WERI-Rb-1 (cell line): ENCODE measurements at places on chromosomes 1 and 21.

DNA sequence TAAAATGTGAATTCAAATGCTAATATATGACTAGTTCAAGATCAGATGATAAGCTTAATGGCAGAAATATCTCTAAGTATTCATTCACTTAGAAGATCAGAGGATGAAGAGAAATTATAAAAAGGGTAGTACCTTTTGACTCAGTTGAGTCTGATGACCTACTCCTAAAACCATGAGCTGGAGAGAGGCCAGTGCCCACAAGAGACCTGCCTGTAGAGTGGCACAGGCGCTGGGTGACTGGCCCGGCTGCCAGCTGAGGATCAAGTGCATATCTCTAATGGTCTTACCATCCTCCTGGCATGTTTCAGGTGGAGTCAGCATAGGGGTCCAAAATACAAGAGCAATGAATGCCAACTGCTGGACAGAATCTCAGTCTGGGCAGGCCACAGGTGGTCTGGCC, 14.1 kb downstream of the DDAH1 start:
- no peak for DNase-seq

DNA sequence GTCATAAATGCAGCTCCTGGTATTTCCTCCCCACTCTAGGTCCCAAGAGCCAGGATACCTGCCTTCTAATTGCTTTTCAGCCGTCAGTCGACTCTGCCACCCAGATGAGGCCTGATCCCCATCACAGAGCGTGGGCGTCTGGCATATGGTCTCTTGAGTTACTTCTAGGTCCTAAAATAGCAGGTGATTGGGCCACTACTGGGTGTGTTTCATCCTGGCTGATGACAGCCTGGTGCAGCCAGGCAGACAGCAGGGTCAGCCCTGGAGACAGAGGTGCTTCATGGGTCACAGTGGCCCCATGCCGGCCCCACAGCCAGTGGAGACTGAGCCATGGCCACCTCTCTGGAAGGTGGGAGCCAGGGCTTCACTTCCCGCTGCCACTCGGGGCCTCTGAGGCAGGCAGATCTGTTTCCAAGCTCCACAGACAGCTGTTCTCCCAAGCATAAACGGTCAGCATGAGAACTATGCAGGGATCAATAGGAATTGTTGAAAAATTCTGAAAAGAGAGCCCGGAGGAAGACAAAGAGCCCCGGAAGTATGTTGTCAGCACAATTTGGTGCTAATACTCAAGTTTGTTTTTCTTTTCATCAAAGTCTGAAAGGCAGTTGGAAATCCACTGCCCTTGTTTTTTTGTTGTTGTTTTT, 83.0 kb downstream of the MAN1C1 start:
- peak; percentile 48 for DNase-seq

DNA sequence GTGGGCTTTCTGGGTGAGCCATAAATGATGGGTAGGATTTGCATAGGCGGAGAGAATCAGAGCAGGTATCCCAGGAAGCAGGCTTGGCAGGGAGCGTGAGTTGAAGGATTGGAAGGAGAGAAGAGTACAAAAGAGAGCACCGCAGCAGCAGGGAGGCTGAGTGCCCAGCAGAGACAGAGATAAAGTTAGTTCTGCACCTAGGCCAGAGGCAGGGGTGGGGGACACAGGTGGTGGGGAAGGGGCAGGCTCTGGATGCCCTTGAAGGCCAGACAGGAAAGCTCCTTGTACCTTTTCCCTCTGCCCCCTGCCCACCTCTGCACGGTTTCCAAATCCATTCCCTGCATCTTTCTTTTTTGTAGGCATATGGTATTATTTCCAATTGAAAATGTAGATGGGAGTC, 33.0 kb upstream of the TRABD2B start:
- no peak for DNase-seq

GRCh38 chr1:161260376-161261260, 2.1 kb downstream of the PCP4L1 start:
- no peak for DNase-seq

GRCh38 chr1:71650119-71650518, 569.3 kb upstream of the ZRANB2 start:
- no peak for DNase-seq

GRCh38 chr1:225825607-225826007, 15.7 kb downstream of the EPHX1 start:
- no peak for DNase-seq

DNA sequence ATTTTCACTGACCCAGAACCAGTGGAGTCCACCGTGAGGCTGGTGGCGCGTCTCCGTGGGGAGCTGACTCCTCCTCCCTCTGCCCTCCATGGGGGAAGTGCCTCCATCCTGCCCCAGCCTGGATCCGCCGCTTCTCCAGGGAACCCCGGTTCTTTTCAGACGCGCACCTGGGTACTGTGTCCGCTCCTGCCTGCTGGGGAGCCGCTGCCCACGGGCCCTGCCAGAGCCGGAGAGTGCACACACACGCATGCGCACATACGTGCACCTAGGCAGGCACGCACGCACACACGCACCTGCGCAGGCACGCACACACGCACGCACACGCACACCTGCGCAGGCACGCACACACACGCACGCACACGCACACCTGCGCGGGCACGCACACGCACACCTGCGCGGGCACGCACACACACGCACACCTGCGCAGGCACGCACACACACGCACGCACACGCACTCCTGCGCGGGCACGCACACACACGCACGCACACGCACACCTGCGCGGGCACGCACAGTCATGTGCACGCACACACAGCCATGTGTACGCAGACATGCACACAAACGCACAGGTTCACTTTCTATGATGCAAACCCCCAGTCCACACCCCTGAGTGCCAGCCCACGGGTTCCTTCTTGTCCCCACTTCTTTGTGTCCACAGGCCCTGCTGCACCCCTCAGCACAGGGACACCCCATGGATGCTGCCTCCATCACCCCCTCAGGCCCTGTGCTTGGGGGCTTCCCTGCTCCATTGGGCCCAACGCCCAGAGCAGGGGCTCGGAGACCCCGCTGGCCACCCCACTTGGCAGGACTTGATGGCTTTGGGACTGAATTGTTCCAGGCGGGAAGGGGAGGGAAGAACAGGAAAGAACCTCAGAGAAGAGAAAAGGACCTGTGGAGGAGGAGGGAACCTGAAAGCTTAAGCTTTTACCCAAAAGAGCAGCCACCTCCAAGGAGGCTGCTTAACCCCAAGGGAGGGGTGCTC, 42.7 kb downstream of the MORN1 start:
- DNase-seq: no peak

DNA sequence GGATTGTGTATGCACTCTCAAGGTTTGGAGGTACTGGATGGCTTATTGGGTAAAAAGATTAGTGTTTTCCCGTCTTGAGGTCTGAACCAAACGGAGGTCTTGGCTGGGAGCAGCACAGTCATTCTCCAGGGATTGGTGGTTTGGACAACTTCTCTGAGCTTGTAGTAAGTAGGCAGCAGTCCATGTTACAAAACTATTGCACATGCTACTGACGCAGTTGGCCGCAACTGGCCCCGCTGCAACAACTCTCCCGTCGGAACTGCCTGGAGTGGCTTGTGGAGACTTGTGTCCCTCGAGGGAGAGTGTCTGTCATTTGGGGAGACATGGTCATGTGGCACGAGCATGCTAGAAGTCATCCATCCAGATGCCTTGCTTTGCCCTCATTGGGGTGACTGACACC, 276.0 kb downstream of the TM2D1 start:
- DNase-seq: no peak

DNA sequence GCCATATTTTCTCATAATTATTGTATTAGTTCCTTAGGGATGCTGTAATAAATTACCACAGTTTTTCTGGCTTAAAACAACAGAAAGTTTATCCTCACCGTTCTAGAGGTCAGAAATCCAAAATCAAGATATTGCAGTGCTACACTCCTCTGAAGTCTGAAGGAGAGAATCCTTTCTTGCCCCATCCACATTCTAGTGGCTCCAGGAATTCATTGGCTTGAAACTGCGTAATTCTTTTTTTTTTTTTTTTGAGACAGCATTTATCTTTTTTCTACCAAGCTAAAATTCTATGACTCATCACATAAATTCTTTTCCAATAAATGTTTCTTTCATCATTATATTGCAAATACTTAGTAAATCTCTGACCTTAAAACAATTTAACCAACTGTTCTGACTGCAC, 451.0 kb upstream of the RGS18 start:
- no peak for DNase-seq

DNA sequence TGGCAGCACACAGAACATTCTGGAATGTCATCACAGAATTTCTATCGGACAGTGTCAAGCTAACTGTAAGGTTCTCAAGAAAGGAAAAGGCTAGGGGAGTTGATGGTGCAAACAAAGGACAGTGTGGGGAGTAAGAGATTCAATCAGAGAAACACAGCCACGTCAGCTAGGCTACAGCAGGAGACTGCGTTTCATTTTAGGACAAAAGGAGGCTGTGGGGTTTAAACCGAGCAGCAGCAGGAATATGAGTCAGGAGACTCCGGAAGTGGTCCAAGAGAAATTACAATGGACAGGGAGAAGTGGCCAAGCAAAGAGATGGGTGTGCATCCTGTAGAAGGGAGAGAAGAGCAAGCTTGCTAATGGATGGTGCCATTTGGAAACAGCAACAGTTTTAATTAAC, 37.4 kb upstream of the C1orf198 start:
- no peak for DNase-seq

- DNase-seq: no peak
These were observed 302.2 kb downstream of the GRIK1 start for GRCh38 chr21:29637553-29637952.

DNA sequence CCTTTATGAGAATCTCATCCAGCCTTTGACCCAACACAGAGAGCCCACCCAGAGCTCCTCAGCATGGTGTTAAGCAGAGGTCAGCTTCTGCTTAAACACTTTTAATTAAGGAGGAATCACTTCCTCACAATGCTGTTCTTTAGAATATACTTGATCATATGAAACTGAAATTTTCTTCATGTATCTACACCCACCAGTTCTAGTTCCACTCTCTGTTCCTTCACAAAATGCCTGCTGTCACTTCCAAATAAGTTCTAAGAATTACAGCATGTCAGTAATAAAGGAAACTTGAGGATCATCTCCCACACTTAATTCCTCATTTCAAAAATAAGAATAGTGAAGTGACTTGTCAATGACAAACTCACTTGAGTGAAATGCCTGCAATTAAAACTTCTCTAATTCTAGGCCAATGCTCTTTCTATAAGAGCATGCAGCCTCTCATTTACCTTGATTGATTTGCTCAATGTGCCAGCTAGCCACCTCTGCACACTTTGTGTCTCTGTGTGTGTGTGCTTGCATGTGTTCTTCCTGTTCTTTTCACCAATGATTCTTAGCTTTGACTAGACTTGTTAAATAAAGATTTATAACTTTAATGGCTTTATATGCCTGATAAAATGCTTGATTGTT, 356.3 kb downstream of the PLPP3 start:
- DNase-seq: no peak
